ENCODE measurements at places on chromosomes 3 and 15.

DNA sequence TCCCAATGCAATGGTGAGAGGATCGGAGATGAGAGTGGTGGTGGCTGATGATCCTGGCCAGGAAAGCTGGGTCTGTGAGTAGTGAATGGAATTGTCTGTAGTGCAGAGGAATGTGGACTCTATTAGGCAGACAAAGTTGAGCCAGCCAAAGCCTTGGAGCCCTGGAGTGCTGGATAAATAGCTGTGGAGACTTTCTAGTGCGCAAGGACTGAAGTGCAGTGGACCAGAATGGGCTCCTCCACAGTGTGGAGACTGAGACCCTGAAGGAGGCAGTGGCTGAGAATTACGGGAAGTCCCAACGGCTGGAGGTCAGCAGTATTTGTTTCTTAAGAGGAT lies 874 bp downstream of the ZNF662 start:
- DNase-seq = no peak

- DNase-seq = peak; percentile 76
Measured at GRCh38 chr3:169091196-169091823, 572.2 kb downstream of the MECOM start.

GRCh38 chr15:78714890-78715289 lies 73.9 kb upstream of the CHRNB4 start:
- DNase-seq = no peak

- DNase-seq = peak; percentile 84
Measured at GRCh38 chr3:194129581-194130133, 6.3 kb upstream of the HES1 start.

DNA sequence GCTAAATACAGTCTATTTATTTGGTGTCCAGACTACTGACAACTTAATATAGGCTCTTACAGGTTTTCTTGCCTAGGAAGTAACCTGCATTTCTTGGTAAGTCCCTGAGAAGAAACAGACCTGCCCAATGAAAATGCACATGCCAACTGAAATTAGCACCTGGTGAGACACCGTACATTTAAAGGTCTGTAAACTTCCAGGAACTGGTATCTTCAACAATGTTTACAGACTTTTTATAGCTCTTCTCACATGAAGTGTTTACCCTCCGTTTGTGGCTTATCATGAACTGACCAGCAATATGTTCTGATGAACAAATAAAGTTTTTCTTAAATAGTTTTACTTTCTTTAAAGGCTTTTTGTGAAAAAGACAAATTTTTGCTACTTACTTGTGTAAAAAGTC lies 93.3 kb downstream of the PCCB start:
- DNase-seq = peak; percentile 87

DNA sequence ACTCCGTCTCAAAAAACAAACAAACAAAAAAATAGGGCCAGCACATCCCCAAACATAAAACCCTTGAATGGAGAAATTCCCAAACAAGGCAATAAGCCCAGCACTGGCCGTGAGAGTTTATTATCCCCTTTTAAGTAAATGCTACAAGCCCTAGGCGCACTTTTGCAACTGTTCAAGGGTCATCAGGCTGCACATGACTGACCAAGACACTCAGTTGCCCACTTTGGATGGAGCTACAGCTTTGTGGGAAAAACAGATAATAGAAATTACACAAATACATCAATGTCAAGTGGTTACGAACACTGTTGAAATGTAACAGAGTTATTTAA lies 33.7 kb upstream of the ZNF445 start:
- DNase-seq = no peak

- DNase-seq = no peak
Measured at GRCh38 chr15:65902373-65902772, 33.1 kb downstream of the RAB11A start.

DNA sequence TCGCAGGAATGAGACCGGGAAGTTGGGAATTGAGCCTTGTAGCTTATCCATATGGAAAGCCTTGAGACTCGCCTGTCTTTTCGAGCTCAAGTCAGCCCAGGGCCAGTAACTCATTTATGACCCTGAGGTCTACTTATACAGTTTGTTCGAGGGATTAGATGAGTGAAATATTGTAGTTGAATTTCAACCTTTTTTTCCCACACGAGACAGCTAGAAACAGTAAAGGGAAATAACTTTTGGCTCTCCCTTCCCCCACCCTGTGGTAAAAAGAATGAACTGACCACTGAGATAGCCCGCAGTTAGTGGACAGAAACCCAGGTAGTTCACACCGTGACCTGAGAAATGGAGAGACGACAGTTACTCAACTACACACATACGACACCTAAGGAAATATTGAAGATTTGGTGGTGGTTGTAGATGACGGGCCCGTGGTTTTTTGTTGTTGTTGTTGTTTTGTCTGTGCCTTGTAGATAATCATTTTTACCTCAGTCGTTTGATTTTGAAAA lies 841 bp downstream of the EIF3J start:
- peak; percentile 61 for DNase-seq

DNA sequence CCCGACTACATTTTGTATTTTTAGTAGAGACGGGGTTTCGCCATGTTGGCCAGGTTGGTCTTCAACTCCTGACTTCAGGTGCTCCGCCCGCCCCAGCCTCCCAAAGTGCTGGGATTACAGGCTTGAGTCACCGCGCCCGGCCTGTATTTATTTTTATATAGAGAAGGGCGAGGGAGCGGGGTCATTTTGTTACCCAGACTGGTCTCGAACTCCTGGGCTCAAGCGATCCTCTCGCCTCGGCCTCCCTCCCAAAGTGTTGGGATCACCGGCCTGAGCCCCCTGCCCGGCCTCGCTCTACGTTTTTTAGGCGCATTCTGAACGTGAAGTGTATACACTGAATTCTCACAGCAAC lies 514 bp upstream of the PPP4R2 start:
- no peak for DNase-seq

DNA sequence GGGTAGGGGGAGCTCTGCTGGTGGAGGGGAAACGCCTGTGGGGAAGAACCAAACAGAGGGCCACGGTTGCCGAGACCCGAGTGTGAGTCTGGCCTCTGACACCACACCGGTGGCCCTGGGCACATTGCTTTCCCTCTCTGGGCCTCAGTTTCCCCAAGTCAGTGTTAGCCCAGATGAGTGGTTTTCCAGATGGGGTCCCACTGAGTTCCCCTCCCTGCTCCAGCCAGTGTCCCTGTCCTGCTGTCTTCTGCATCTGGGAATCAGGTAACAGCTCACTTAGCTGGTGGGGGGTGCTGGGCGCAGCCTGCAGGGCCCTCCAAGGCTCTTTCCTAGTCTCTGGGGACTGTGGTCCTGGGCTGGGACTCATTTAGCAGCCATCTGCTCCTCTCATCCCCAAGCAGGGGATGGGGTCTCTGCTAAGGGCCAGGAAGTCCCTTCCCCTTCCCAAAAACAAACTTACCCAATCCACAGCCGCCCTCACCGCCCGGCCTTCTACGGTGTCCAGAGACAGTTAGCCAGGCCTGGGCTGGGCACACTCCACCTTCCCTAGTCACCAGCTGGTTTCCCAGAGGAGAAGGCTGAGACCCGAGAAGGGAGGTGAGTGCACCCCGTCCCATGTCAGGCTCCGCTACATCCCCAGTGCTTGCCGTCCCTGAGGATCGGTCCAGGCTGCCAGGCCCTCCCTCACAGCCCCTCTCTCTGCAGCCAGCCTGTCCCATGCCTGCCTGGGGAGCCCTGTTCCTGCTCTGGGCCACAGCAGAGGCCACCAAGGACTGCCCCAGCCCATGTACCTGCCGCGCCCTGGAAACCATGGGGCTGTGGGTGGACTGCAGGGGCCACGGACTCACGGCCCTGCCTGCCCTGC lies 676 bp downstream of the GP9 start:
- no peak for DNase-seq

Measured in fibroblast of villous mesenchyme (primary cell).